ENCODE measurements at places on chromosomes 4 and X.

DNA sequence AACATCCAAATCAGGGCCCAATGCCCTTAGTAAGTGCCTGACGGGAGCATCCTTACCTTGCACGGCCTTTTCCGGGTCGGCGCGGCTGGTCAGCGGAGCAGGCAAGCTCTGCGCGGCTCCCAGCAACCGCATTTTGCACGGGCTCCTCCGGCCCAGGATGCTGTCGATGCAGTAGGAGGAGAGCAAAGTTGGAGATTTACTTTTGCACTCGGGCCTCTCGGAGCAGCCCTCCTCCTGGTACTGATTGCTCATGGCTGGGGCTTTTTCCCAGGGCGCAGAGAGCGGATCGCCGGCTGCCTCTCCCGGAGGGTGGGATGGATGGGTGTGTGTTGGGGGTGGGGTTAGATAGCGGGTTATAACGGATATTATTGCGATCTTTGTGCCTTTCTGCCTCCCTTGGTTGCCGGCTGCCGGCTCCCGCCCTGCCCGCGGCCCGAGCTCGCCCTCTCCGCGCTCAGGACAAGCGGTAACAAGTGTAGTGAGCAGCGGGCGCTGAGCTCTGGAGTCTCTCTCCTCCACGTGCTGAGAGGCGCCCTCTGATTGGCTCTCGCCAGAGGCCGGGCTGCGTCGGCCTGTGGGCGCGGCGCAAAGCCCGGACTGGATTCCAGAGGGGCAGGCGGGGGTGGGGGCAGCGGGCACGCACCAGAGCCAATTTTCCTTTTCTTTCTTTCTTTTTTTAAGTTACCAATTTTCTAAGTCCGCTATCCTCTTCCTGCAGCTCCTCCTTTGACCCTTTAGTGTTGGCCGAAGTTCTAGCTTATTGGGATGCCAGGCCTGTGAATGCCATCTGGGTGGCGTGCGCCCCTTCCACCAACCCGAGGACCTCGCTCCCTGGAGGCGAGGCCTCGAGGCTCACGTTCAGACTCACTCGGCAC is at the start of gene ARX:
Gene ARX (minus strand): TSS at position 480 of the 875 bp plus-strand sequence. CDS start 228 bp downstream, at position 252.
- peak; percentile 34 for DNase-seq

GRCh38 chr4:174479140-174479539 is 43.1 kb downstream of the HPGD start:
- no peak for DNase-seq

GRCh38 chr4:86274642-86275041 is 85.2 kb downstream of the MAPK10 start:
- DNase-seq: no peak

GRCh38 chr4:54509057-54509456 is 148.7 kb upstream of the KIT start:
- no peak for DNase-seq

DNA sequence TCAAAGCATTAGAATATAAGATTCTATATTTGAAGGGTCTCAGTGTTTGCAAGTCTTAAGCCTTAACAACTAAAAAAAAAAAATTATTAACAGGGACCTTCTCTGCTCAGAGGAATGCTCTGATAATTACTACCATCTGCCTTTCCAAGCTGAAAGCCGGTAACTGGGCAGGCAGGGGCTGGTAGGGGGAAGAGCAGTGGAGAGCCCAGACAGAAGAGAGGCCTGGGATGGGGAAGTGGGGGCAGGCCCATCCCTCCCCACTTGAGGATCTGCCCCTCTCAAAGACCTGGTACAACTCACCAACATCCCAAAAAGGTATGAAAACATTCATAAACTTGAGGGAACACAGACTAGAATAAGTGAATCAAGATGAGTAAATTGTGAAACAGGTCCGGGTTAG is 113.9 kb downstream of the QDPR start:
- DNase-seq: no peak

DNA sequence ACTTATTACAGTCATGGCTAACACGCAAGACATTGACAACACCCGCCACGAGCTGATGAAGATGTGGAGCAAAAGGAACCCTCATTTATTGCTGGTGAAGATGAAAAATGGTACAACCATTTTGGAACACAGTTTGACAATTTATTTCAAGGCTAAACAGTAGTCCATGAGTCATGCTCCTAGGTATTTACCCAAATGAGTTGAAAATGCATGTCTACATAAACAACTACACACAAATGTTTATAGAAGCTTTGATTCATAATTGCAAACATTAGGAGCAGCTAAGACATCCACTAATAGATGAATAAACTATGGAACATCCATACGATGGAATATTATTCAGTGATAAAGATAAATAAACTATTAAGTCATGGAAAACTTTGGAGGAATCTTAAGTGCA is 580.1 kb downstream of the RAPGEF2 start:
- no peak for DNase-seq

- DNase-seq: peak; percentile 93
These were observed 21.8 kb downstream of the SPRY1 start for GRCh38 chr4:123418351-123418931.

DNA sequence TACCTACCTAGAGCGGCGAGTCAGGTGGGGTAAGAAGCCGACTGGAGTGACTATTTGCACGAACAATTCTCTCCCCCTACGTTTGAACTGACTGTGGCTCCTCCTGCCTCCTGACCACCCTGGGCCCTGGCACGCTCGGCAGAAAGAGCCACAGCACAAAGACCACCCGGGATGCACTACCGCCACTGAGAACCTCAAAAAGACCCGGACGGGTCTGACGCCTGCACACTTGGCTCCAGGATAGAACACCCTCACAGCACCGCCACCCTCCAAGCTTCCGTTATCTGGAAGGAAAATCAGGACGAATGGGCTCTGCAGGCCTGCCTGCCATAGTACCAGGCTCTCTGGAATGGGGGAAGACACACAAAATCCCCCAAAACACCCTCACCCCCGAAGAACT is 2.2 kb downstream of the LRPAP1 start:
- no peak for DNase-seq

- no peak for DNase-seq
These were observed 172.9 kb upstream of the GALNT7 start for GRCh38 chr4:172995704-172996103.

DNA sequence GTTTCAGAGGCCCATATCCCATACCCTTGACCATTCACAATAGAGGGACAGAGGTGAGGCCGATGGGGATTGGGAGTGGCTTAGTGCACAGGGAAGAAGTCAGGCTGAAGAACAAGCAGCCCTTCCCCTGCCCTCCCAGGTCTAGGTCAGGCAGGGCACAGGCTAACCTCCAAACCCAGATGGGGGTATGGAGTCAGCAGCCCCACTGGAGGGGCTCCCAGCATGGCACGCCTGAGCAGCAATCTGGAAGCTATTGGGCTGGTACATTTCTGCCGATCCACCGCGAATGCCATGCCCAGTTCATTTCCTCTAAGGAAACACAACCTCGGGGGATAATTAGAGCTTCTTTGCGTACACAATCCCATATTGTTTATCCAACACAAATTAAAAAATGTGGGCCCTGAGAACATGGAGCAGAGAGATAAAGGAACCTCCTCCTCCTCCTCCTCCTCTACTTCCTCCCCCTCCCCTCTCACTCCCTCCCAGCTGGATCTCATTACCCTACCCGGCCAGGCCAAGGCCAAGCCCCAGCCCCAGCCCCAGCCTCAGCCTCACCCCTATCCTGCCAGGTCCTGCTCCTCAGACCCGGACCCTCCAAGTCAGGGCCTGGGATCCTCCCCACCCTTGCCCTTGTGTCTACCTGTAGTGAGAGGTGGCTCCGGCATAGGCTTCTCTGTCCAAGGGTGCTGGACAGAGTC is 83.0 kb downstream of the PJA1 start:
- no peak for DNase-seq

DNA sequence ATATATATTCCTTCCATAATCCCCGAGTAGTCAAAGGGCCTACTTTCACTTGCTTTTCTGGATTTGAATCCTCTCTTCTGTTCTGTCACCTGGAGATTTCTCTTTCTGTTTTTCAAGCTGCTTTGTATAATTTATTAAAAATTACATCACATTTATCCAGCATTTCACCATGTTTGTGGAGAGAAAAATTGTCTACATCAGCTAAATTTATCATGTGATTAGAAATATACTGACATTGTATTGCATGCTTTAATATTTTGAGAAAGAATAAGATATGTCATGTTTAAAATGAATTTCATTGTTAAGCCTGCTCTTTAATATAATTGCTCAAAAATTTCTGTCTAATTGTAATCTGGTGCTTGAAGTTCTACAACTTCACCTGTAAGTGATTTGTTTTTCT is 323.1 kb upstream of the DKK2 start:
- no peak for DNase-seq

DNA sequence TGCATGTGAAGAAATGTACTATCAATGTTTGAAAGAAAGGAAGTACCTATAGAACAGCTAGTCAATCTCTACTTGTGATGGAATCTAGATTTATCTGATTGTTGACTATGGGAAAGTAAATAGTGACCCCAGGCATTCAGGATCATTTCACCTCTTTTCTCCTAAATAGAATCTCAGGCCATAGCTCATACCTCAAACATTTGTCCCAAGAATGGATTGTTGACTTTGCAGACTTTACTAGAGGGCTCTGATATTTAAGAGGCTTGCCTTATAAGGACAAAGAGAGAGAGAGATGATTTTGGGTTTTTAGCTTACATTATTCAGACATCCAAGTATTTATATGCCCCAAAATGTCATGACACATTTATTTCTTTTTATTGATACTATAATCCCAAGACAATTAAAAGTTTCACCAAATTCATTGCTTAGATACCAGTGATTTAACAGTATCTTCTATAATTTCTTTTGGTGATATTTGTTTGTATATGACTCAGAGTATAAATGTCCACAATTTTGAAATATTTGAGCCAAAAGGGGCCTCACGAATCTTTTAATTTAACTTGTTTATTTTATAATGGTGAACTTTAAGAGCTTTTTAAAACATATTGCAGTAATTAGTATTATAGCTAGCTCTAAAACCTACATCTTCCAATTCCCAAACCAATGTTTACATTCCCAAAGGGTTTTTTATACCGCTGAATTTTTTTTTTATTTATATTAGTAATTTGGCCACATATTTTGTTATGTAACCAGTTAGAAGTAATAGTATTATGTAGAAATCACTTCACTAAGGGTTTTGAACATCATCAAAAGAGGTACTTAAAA is 614.1 kb downstream of the PCDH7 start:
- DNase-seq: no peak

DNA sequence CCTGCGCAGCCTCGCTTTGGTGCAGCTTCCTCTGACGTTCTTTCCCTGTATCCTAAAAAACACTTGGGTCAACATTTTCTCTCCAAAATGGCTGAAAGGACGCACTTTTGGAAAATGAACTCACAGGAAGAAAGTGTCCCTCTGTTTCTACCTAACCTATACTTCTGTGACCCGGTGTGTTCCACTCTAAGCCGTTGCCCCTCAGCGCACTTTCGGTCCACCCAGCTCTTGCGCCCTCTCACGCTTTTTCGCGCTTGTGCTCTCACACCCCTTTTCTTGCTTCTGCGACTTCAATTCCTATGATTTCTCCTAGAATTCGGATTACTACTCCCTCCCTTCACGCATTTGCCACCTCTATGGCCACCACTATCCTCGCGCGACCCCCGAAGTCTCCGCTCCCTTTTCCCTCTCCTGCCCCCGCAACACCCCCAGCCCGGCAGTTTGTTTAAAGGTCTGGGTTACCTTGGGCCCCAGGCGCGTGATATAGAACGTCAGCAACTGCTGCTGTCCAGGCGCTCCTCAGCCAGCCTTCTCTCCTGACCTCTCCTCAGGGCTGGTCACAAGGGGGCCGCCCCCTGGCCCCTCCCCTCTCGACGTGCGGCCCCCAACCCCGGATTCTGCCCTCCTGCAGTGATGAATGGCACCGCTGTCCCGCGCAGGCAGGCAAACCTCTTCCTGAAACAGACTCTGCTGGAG is at the start of gene USP51:
Gene USP51 (minus strand): TSS at position 535 of the 696 bp plus-strand sequence. CDS start 909 bp downstream, outside the sequence.
- peak; percentile 11 for DNase-seq

GRCh38 chr4:185987961-185988627 is 80.9 kb upstream of the TLR3 start:
- peak; percentile 73 for DNase-seq

GRCh38 chr4:95087657-95088455 is 330.1 kb downstream of the BMPR1B start:
- peak; percentile 45 for DNase-seq

DNA sequence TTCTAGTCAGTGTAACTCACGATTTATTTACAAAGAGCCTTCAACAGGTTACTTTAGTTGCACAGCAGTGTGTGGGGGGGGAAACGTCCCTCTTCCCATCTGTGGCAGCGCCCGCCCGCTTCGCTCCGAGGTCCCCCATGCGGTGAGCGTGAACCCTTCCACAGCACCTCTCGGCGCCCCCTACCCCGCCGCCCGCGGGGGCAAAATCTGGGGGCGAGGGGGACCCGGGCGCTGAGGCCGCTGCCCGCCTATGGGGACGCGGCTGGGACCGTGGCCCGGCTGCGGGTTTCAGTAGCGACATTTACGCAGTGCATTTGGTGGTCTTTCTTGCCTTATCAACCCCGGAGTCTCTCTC is 6.4 kb downstream of the NKX6-1 start:
- no peak for DNase-seq

DNA sequence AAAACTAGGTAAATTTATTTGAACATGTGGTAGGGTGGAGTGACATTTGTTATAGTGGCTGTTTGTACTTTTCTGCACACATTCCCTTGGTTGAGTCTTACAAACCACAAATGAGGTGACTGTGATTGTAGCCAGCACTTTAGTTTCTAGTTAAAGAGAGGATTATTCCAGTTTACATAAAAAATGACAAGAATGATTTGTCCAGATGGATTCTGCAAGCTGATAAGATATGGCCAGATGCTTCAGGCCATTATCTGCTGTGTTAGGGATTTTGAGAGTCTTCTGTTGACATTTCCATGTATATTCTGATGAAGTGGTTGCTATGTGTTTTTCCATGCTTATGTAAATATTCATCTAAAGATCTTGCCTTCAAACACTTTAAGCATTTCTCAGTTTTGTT is 31.0 kb upstream of the PDE5A start:
- DNase-seq: peak; percentile 38

- DNase-seq: peak; percentile 68
These were observed 2236.0 kb upstream of the AGA start for GRCh38 chr4:179678093-179678814.

- no peak for DNase-seq
These were observed 73.9 kb downstream of the LUZP4 start for GRCh38 chrX:115363372-115363771.

- no peak for DNase-seq
These were observed 12.0 kb upstream of the CD38 start for GRCh38 chr4:15765910-15766697.

- peak; percentile 81 for DNase-seq
These were observed 43.1 kb downstream of the ADAMTS3 start for GRCh38 chr4:72525938-72526337.

GRCh38 chr4:129747756-129748155 is 651.8 kb downstream of the C4orf33 start:
- DNase-seq: no peak

- DNase-seq: no peak
These were observed 196.8 kb upstream of the RPS6KA3 start for GRCh38 chrX:20463296-20464075.

- no peak for DNase-seq
These were observed 1626.0 kb upstream of the TENM3 start for GRCh38 chr4:180617196-180617595.

GRCh38 chr4:62450740-62451139 is 1250.6 kb downstream of the ADGRL3 start:
- DNase-seq: no peak

GRCh38 chrX:17737710-17737985 is 355 bp downstream of the SCML1 start:
- no peak for DNase-seq
